Activated naive CD4-positive, alpha-beta T cell treated with anti-CD3 and anti-CD28 coated beads, Interleukin-2, amount 50 U/mL, for 72 hours (primary cell): ENCODE measurements at places on chromosomes 2 and 18. TPM values are rescaled to one million over a fixed set of nuclear protein-coding genes. Genes with fewer than 3 reads are reported as not detected.

DNA sequence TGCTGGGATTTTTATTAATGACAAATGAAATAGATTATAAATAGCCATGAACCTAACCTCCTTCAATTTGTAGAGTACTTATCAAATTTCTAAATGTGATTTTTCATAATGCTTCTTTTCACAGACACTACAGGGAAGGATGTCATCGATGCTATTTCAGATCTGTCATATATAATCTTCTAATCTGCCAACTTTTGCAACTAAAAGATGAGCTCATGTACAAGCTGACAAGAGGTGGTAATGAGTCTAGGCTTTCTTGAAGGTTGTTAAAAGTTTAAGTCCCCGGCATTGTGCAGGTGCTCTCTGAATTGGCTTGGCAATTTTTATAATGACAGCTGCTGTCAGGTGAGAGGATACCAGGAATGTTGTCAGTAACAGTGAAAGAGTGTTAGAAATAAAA, 320.4 kb downstream of the LRRTM4 start:
- DNase-seq: no peak

DNA sequence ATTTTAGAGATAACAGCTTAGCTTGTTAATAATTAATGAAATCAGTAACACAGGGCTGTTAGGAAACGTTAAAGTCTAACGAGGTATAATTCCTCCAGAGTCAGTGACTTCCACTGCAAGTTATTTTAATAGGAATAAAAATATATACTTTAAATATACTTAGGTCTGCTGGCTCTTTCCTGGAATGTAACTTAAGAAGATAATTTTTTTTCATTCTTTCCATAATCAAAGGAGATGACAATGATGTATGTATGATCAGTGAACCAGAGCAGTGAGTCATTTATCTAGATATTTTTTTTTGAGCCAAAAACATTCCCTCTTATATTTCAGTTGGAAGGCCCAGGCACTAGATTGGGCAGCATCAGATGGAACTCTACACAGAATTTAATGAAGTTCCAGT, 104.2 kb upstream of the LYPD1 start:
- no peak for DNase-seq

- no peak for DNase-seq
Observed at GRCh38 chr18:46497129-46497528, 159.9 kb downstream of the LOXHD1 start.

- no peak for DNase-seq
Observed at GRCh38 chr2:36146765-36147164, 208.8 kb upstream of the CRIM1 start.

DNA sequence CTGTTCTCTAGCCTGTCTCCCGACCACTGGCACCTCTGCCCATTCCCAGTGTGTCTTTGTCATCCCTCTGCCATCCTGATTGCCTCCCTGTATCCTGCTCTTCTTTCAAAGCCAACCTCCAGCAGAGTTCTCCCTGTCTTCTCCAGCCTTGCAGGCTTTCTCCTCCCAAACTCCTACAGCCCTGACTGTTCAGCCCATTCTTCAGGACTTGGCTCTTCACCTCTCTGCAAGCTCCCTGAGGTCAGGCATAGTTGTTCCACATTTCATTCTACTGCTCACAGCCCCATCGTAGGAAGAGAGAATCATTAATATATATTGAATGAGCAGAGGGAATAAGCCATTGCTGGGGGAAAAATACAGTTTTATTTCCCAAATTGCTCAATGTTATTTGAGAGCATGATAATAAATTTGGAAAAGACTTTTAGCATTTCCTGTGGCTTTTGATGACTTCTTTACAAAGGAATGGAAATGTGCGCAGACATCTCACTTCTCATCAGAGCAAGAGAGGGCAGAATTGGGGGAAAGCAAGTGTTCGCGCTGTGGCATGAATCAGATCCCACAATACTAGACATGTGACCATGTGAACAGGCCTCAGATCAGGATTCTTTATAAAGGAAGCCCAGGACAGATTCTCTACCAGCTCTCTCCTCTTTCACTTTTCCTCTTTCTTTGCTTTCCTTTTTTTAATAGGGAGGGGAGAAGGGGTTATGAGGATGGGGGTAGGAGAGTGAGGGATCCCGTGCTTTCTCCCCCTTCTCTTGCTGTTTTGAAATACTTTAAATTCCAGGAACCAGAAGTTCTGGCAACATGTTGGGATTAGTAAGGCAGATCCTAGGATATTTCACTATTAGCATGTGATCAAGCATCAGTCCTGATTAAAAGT, 37.4 kb downstream of the EPAS1 start:
- DNase-seq: no peak

GRCh38 chr2:55164534-55165480, 67.3 kb downstream of the CLHC1 start:
- no peak for DNase-seq

GRCh38 chr2:42846026-42846425, 53.6 kb upstream of the HAAO start:
- DNase-seq: no peak

- DNase-seq: no peak
Observed at GRCh38 chr18:35022426-35023001, 18.7 kb upstream of the MAPRE2 start.

GRCh38 chr2:121944072-121944831, 188.8 kb downstream of the TSN start:
- no peak for DNase-seq

- peak; percentile 60 for DNase-seq
Observed at GRCh38 chr2:153519257-153519875, 40.8 kb upstream of the RPRM start.

DNA sequence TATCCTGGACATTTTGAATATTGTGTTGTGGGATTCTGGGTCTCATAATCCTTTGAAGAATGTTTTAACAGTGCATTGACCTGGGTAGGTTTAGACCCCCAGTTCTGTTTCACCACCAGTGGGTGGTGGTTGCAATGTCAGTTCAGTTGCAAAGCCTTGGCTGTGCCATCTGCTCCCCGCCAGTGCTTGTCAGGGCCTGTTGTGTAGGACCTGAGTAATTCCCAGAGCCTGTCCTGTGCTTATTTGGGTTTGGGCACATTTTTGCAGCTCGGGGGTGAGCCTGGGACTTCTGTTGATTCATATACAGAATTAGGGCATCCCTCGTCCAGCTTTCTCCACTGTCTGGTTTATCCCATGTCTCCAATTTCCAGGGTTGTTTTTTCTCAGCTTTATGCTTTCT, 24.8 kb downstream of the ATP9B start:
- DNase-seq: no peak

Gene DPP4
- 5.1 TPM for total RNA-seq

Gene TRABD2A
- total RNA-seq: 53.6 TPM

Gene MDH1B
- total RNA-seq: 0.36 TPM

- DNase-seq: no peak
Observed at GRCh38 chr2:45728458-45728942, 77.0 kb downstream of the PRKCE start.

DNA sequence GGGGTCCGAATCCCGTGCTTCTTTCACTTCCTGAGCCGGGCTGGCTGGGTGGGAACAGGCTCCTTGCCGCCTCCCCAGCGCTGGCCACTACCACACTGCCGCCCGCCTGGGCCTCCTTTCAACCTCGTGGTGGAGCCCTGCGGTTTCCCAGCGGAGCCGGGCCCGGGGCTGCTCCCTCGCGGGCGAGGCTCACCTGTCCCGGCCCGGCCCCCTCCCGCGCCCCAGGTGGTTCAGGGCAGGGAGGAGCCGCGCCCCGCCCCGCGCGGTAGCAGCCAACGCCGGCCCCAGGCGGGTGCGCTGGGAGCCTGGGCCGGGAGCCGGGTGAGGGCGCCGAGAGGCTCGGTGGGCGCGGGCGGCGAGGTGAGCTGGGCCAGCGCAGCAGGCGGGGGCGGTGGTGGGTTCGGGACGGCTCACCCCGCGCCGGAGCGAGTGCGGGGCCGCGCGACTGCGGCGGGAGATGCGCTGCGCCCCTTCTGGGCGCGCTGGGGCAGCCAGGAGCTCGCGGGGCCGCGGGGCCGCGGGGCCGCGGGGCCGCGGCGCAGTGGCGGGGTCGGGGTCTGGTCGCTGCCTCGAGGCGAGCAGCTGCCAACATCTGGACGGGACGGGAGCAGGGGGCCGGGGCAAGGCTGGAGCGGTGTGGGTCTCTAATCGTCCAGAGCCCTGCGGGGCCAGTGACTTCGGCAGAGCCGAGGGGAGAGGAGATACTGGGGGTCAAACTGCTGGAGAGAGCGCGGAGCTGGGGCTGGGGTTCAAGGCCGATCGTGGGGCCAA, at the start of gene LYPD6B:
LYPD6B (plus strand) TSS at position 258 of the 771 bp plus-strand sequence. CDS start 92,250 bp downstream, outside the sequence.
- no peak for DNase-seq

- no peak for DNase-seq
Observed at GRCh38 chr2:19885791-19886190, 16.0 kb downstream of the TTC32 start.

Gene REG3G
- not detected for total RNA-seq

DNA sequence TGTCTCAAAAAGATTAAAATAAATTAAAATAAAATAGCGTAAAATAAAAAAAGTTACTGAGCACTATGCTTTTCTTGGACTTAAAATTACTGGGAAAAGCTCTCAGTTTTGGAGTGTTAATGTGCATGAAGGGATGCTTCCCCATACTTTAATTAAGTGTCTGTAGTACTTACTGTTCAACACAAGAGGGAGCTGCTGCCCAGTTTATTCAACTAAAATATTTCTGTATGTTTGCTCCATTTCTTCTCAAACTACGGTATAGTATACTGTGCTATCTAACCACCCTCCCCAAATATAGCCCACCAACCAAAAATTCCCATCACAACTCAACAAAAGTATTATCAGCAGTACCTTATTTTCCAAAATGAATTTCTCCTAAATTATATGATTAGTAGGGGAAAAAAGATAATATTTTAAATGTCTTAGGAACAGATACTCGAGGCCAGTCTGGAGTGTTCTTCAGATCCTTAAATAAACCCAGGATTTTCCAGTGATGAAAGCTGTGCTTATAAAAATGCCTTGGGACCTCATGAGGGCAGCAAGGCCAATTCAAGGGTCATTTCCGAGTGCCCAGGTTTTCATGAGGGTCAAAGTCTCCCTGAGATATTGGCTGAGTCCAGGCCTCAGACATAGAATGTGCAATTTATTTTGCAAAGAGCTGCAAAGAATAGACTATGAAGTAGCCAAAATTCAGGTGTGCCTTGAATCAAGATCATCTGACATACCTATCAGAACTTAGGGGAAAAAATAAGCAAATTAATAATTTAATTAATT, 64.1 kb downstream of the CHRNA1 start:
- DNase-seq: peak; percentile 39

Gene MYL12A
- total RNA-seq: 498 TPM

DNA sequence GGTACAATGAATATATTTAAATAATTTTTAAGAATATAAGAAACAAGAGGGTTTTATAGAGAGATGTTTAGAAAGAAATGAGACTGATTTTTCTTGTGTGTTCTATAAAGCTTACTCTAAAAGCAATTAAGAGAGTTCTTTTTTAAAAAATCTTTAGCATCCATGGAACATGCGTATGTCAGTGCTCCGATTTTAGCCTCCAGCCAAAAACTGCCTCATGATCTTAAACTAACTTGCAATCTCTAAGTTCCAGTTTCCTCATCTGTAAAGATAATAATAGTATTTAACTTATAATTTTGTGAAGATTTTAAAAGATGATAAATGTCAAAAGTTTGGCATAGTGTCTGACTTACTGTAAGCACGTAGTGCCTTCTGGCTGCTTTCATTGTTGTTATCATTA, 448.7 kb downstream of the EPHA4 start:
- DNase-seq: no peak

GRCh38 chr2:137947728-137948336, 16.4 kb upstream of the HNMT start:
- DNase-seq: peak; percentile 38

DNA sequence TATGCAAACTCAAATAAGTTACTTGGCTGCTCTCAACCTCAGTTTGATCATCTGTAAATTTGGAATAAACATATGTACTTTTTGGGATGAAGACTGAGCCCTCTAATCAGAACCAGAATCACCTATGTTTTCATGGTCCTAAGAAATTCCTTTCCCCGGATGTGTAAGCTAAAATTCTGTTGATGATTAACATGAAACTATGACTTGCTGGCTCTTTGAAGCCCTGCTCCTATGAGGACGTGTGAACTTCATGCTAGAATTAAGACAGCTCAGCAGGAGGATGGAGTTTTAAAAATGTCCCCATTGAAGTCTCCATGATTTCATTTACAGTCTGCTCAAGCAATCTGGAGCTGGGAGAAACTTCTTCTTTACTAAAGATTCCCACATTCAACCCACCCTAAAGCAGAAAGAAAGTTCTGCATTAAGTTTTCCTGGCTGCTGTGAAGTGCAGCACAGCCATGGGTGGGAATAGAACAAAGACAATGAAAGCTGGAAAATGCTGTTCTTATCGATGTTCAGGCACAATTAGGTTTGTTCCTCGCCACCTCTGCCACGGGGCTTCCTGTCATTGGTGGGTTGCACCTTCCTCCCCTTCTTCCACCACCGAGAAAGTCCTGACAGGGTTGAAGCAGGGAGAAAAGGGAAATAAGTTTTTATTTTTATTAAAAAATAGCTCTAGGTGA, 50.9 kb downstream of the ADCYAP1 start:
- DNase-seq: no peak

Gene MGAT4A
- total RNA-seq: 59.1 TPM

GRCh38 chr2:16870491-16871076, 204.9 kb upstream of the CYRIA start:
- DNase-seq: no peak
